Jurkat, Clone E6-1 (cell line): ENCODE measurements at places on chromosomes 5 and 9.

GRCh38 chr9:92257327-92257726, 36.2 kb downstream of the IARS1 start:
- no peak for DNase-seq

GRCh38 chr5:100901821-100902341, 1.2 kb downstream of the ST8SIA4 start:
- peak; percentile 93 for DNase-seq

GRCh38 chr5:21644032-21644431, 1209.1 kb downstream of the CDH12 start:
- DNase-seq = no peak

DNA sequence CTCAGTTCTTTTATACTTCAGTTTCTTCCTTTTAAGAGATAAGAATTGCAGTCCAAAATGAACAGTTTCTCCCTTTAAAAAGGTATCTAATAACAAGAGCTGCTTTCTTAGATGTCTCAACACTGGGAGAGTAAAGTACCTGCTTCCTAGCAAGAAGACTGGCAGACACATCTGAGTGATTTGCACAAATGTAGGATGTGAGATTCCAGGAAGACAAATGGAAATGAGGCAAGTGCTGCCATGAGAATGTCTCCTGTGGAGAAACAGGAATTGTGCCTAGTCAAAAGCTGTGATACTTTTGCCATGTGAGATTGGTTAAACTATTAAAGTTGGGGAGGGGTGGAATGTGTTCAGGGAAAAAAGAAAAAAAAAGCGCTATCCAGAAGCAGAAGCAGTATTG, 159.1 kb downstream of the HTR1A start:
- no peak for DNase-seq

- no peak for DNase-seq
Measured at GRCh38 chr9:90423661-90424193, 218.9 kb downstream of the DIRAS2 start.

DNA sequence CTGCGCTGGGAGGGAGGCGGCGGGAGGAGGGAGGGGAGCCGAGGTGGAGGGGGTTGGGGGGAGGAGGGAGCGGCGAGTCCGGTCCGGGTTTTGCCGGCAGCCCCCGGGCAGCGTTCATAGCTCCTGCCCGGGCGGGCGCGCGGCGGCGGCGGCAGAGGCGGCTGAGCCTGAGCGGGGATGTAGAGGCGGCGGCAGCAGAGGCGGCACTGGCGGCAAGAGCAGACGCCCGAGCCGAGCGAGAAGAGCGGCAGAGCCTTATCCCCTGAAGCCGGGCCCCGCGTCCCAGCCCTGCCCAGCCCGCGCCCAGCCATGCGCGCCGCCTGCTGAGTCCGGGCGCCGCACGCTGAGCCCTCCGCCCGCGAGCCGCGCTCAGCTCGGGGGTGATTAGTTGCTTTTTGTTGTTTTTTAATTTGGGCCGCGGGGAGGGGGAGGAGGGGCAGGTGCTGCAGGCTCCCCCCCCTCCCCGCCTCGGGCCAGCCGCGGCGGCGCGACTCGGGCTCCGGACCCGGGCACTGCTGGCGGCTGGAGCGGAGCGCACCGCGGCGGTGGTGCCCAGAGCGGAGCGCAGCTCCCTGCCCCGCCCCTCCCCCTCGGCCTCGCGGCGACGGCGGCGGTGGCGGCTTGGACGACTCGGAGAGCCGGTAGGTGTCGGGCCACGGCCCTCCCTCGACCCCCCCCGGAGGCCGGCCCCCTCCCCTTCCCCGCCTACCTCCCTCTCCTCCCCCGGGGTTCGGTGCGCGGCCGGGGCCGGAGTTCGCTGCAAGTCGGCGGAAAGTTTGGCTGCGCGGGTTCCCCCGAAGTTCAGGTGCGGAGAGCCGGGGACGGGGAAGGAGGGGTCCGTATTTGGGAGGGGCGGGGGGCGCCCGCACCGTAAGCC, at the start of gene CXXC5:
Gene CXXC5, plus strand, starts transcription at position 145 of the 877 bp plus-strand sequence. CDS start 32,175 bp downstream, outside the sequence.
- peak; percentile 29 for DNase-seq

DNA sequence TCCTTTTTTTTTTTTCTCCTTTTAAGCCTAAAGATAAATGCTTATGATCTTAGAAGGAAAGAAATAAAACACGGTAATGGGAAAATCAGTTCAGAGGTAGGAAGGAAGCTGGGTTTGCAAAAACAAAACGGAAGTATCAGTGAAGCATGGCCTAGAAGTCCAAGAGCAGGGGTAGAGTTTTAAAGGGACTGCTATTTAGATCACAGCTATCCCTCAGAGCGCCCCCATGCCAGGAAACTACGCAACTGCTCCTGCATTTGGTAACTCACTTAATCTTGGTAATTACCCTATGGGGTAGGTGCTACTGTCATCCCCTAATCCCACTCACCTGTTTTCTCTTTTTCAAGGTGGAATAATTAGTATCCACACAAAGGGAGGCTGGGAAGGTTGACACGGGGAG, 16.0 kb downstream of the TLE1 start:
- DNase-seq = no peak
